ENCODE measurements at places on chromosomes 4 and X. TPM values are rescaled to one million over a fixed set of nuclear protein-coding genes. Genes with fewer than 3 reads are reported as not detected.

GRCh38 chr4:180407275-180407885 is 1835.8 kb upstream of the TENM3 start:
- DNase-seq: no peak

- no peak for DNase-seq
These were observed 56.9 kb downstream of the BCOR start for GRCh38 chrX:40040686-40041461.

DNA sequence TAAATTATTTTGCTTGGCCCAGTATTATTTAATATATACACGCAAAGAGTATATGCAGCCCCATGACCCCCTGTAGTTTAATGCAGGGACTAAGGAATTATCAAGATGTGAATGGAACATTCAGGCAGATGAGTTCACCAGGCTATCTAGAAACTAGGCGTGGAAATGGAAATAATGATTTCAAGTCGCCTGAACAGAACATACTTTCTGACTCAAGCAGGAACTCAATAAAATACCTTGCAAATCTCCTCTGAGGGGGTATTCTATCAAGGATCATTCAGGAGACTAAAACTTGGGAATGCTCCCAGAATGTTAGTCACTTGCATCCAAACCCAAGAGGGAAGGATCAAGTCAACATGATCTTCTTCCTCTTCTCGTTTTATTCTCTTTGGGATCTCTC is 59.6 kb upstream of the RASSF6 start:
- no peak for DNase-seq

GRCh38 chrX:12366440-12366839 is 228.2 kb downstream of the FRMPD4 start:
- DNase-seq: no peak

DNA sequence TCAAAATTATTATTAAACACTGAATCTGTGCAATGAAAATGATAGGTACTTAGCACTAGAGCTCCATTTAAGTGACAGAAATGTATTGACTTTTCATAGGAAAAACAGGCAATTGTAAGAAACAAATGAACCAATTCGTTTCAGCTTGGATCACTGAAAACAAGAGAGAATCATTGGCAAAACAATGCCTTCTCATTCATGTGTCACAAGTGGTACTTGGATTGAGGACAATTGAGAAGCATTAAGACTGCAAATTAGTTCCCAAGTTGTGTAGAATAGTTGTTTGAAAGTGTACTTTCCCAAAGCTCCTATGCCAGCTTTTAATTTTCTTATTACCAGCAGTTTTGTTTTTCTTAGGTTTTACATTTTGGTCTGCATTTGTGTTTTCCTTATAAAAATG is 20.6 kb downstream of the CNKSR2 start:
- no peak for DNase-seq

DNA sequence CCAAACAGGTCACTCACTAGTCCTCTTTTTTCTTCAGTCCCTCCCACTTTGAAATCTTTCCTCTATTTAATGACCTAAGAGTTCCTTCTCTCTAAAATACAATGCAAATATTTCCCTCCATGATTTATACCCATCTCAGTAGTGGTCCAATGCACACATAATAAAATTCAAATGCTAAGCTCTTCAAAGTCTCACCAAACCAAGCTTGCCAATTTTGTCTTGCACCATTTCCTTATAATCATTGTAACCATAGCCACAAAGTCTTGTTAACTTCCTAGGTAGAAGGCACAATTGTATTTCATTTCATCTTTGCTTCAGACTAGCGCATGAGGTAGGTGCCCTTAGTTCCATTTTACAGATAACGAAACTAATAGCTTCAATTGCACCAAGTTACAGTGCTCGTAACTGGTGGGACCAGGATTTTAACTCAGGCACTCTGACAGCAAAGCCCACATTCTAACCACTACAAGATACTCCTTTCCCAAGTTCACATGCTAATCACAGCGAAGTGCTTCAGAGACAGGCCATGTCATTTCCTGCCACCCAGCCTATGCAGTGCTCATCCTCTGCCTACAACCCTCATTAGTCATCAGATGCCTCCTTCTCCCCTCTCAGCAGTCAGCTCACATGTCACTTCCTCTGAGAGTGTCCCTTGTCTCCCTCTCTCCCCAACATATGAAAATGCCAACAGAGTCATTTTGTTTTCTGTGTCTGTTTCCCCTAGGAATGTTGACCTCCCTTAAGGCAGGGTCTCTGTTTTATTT is 66.9 kb upstream of the PPARGC1A start:
- DNase-seq: no peak

DNA sequence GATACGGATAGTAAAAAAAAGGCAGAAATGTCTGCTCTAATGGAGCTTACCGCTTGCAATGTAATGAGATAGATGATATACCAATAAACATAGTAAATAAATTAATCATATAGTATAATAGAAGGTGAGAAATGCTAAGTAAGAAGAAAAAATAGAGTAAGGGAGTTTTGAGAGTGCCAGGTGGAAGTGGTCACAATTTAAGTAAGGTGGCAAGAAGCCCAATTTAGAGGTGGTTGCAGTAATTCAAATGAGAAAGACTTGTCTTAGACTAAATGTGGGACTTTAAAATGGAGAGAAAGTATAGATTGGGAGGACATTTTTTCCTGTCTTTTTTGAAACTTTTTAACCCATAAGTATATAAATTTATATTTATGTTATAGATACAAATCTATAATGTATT is 26.0 kb downstream of the TBC1D19 start:
- no peak for DNase-seq

GRCh38 chrX:12910423-12911121 is 4.2 kb downstream of the TLR8 start:
- no peak for DNase-seq

GRCh38 chr4:157079441-157079840 is 3.5 kb downstream of the GLRB start:
- no peak for DNase-seq

DNA sequence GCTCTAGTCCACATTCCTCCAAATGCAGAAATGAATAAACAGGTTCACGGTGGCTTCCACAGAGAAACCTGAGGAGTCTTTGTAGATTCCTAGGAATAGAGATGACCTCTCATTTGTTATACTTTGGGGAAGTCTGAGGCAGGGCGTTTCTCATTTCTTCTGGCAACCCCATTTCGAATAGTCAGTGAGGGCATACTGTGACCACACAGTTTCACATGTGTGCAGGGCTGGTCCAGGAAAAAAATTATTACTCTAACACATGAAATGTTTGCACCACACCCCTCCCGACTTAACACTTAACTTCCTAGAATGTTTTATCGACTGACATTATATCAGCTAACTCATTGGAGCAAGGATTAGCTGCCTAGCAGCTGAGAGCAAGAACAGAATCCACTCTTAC is 12.0 kb downstream of the FRMD7 start:
- DNase-seq: no peak

DNA sequence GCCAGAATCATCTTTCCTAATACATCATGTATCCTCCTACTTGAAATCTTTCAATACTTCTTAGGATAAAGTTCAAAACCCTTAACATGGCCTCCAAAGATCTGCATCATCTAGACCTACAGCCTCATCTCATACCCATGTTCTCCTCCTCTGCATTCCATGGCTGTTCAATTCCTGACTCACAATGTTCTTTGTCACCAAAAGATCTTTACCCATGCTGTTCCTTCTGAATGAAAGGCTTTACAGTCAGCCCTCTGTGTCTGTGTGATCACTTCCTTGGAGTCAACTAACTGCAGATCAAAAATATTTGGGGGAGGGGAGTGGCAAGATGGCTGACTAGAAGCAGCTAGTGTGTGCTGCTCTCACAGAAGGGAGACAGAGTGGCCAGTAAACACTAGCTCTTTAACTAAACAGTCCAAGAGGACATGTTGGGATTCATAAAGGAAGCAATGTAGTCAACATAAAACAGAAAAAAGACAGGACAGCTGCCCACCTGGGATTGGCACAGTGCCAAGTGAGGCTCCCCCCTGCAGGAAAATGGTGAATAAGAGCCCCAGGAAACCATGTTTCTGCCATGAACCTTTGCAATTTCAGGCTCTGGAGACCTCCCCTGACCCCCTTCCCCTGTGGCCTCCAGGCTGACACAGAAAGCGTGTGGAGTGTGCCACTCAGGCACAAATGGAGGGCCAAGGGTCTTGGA is 31.9 kb downstream of the CBR4 start:
- DNase-seq: peak; percentile 16

DNA sequence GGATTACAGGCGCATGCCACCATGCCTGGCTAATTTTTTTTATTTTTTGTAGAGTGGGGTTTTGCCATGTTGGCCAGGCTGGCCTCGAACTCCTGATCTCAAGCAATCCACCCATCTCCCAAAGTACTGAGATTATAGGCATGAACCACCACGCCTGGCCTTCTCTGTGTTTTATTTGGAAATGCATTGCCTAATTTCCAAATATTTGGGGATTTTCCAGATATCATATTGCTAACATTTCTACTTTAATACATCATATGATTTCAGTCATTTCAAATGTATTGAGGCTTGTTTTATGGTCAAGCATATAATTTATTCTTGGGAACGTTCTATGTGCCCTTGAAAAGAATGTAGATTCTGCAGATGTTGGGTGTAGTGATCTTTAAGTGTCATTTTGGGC is 38.8 kb downstream of the FGF2 start:
- no peak for DNase-seq

GRCh38 chr4:158067646-158068045 is 105.2 kb downstream of the GASK1B start:
- DNase-seq: peak; percentile 28

DNA sequence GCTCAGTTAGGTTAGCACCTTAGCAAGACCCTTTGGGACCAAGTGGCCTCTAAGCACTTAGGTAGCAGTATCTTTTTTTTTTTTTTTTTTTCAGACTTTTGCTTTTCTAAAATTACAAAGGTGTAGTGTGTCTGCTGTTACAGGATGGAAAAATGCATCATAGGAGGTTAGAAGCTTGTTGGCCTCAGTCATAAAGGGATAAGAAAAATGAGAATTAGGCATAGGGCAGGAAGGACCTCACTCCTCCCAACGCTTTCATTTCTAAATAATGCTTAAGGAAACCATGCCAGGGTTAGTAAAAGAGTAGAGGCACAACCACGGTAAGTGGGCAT is 148.4 kb upstream of the PLAC1 start:
- no peak for DNase-seq

Gene SSX2B
- 0.32 TPM for total RNA-seq

Gene ASB11
- not detected for total RNA-seq

Gene ARHGEF6
- 12.5 TPM for total RNA-seq

Gene UBA1
- total RNA-seq: 189 TPM

Gene UGT2A1
- not detected for total RNA-seq

All from fibroblast of villous mesenchyme (primary cell).